Upper lobe of left lung (tissue), 6 donors: ENCODE measurements at places on chromosomes 4 and X. TPM values are rescaled to one million over a fixed set of nuclear protein-coding genes. Genes with fewer than 3 reads are reported as not detected.

ALAS2 gene
- total RNA-seq, result 1.5 TPM

PNMA5 gene
- total RNA-seq, result not detected

TRPC5OS gene
- not detected for total RNA-seq

TREX2 gene
- total RNA-seq, result 1.1 TPM

FAM241A gene
- 4.9 TPM for total RNA-seq

DGAT2L6 gene
- not detected for total RNA-seq

LNX1 gene
- 5.6 TPM for total RNA-seq

PLAC8 gene
- 98.6 TPM for total RNA-seq

GRID2 gene
- total RNA-seq, result not detected

C4orf36 gene
- total RNA-seq, result 4.0 TPM

FAM9B gene
- not detected for total RNA-seq

ADH6 gene
- 0.30 TPM for total RNA-seq

TMPRSS11A gene
- not detected for total RNA-seq

MAB21L2 gene
- total RNA-seq, result not detected
